ENCODE measurements at places on chromosomes 3 and 15. TPM values are rescaled to one million over a fixed set of nuclear protein-coding genes. Genes with fewer than 3 reads are reported as not detected.

GRCh38 chr3:104510131-104510849 is 856.4 kb upstream of the ALCAM start:
- no peaks in the 10 kb centered on the region for H3K4me1 ChIP-seq
- H3K27me3 ChIP-seq = no peaks in the 10 kb centered on the region
- no peak overlapping the region for H3K4me3 ChIP-seq
- no peaks in the 10 kb centered on the region for H3K36me3 ChIP-seq

GRCh38 chr3:138451595-138452162 is 17.3 kb downstream of the ESYT3 start:
- no peaks in the 10 kb centered on the region for H3K36me3 ChIP-seq
- no peaks in the 10 kb centered on the region for H3K4me1 ChIP-seq
- H3K27ac ChIP-seq = no peak overlapping the region
- no peak for DNase-seq
- H3K27me3 ChIP-seq = peaks cover 8% of the 10 kb centered on the region

- no peaks in the 10 kb centered on the region for H3K36me3 ChIP-seq
- DNase-seq = no peak
- H3K27me3 ChIP-seq = no peaks in the 10 kb centered on the region
- no peaks in the 10 kb centered on the region for H3K4me1 ChIP-seq
- H3K4me3 ChIP-seq = no peak overlapping the region
- no peak overlapping the region for H3K27ac ChIP-seq
These were observed 72.4 kb upstream of the FGF12 start for GRCh38 chr3:192799721-192800120.

GRCh38 chr3:195904368-195904767 is 4.0 kb downstream of the TNK2 start:
- H3K4me3 ChIP-seq = no peak overlapping the region
- no peak overlapping the region for H3K27ac ChIP-seq
- peaks cover 11% of the 10 kb centered on the region for H3K4me1 ChIP-seq

ATP13A5 gene
- not detected for polyA plus RNA-seq

DNA sequence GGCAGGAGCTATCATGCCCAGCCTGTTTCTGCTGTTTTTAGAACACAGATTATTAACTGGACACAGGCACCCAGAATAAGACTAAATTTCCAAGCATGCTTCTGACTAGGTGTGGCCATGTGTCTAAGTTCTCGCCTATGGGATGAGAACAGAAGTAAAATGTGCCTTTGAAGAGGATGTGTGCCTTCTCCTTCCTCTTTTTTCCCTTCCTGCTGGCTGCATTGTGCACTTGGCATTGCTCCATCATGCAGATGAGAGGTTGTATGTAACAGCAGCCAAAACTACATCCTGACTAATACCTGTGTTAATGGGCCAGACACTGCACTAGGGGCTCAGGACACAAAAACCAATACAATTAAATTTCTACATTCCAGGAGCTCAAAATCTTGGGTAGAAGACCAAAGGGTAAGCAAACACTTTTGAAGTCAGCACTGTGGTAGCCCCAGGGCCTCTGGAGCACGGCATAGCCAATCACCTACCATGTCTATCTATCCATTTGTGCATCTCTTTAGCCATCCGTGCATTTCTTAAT is 40.9 kb upstream of the RNU6-1 start:
- peaks cover 3% of the 10 kb centered on the region for H3K4me1 ChIP-seq
- no peak overlapping the region for H3K27ac ChIP-seq
- no peaks in the 10 kb centered on the region for H3K36me3 ChIP-seq
- H3K27me3 ChIP-seq = peaks cover 2% of the 10 kb centered on the region

GRCh38 chr3:175851541-175851940 is 992.4 kb downstream of the NAALADL2 start:
- no peak overlapping the region for H3K4me3 ChIP-seq
- no peak overlapping the region for H3K27ac ChIP-seq
- no peaks in the 10 kb centered on the region for H3K36me3 ChIP-seq
- no peaks in the 10 kb centered on the region for H3K4me1 ChIP-seq

- H3K27me3 ChIP-seq = no peaks in the 10 kb centered on the region
- no peak for DNase-seq
- no peak overlapping the region for H3K27ac ChIP-seq
- peaks cover 4% of the 10 kb centered on the region for H3K4me1 ChIP-seq
These were observed 48.5 kb downstream of the HACD2 start for GRCh38 chr3:123536153-123536895.

GRCh38 chr3:159852266-159852665 is 136.4 kb upstream of the IL12A start:
- peak; percentile 83 for DNase-seq
- H3K4me3 ChIP-seq = no peak overlapping the region
- peaks cover 37% of the 10 kb centered on the region for H3K4me1 ChIP-seq
- H3K27me3 ChIP-seq = no peaks in the 10 kb centered on the region
- H3K36me3 ChIP-seq = no peaks in the 10 kb centered on the region
- peak overlapping the region; percentile 84 for H3K27ac ChIP-seq

GRCh38 chr15:95365511-95366107 is 964.9 kb upstream of the NR2F2 start:
- no peaks in the 10 kb centered on the region for H3K27me3 ChIP-seq
- peak; percentile 86 for DNase-seq
- no peaks in the 10 kb centered on the region for H3K36me3 ChIP-seq
- H3K27ac ChIP-seq = no peak overlapping the region

GRCh38 chr3:42605546-42606173 is 5.2 kb downstream of the NKTR start:
- H3K27me3 ChIP-seq = no peaks in the 10 kb centered on the region
- no peak overlapping the region for H3K27ac ChIP-seq
- H3K36me3 ChIP-seq = no peaks in the 10 kb centered on the region
- H3K4me3 ChIP-seq = no peak overlapping the region
- peak; percentile 25 for DNase-seq

DNA sequence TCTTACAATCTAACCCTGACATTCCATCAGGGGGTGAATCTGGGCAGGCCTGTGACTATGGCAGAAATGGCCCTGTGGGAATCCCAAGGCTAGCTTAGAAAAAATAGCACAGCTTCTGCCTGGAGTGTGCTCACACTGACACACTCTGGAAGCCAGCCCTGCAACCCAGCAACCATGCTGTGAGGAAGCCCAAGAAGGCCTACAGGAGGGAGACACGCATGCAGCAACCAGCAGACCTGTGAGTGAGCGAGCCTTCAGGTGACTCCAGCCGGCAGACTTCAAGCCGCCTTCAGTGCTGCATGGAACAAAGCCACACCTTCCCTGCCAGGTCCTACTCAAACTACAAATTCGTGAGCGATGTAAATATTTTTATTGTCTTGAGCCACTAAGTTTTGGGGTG is 26.1 kb downstream of the RAB6B start:
- H3K36me3 ChIP-seq = no peaks in the 10 kb centered on the region
- H3K4me1 ChIP-seq = no peaks in the 10 kb centered on the region
- no peak overlapping the region for H3K27ac ChIP-seq
- no peak overlapping the region for H3K4me3 ChIP-seq
- H3K27me3 ChIP-seq = peaks cover 2% of the 10 kb centered on the region
- DNase-seq = no peak

DNA sequence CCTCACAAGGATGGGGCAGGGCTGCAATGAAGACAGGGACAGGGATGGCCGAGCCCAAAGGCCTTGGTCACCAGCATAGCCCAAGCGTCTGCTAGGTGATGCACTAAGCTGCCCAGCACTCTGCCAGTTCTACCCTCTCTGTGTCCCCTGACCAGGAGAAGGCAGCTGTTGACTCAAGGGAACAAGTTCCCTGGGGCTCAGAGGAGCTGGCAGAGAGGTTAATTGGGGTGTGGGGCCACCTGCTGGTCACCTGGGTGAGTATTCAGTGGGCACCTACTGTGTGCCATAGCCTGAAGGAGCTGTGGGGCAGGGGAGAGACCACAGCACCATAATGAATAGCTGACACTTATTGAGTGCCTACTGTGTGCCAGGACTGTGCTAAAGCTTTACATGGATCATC is 22.0 kb upstream of the DOCK3 start:
- H3K4me3 ChIP-seq = no peak overlapping the region
- H3K36me3 ChIP-seq = no peaks in the 10 kb centered on the region
- DNase-seq = peak; percentile 17
- no peak overlapping the region for H3K27ac ChIP-seq
- no peaks in the 10 kb centered on the region for H3K27me3 ChIP-seq
- H3K4me1 ChIP-seq = no peaks in the 10 kb centered on the region

- peaks cover 13% of the 10 kb centered on the region for H3K4me1 ChIP-seq
- no peaks in the 10 kb centered on the region for H3K36me3 ChIP-seq
- peak overlapping the region; percentile 4 for H3K27ac ChIP-seq
- H3K27me3 ChIP-seq = no peaks in the 10 kb centered on the region
- H3K4me3 ChIP-seq = no peak overlapping the region
These were observed 85.1 kb downstream of the OXNAD1 start for GRCh38 chr3:16349986-16350596.

LOXL1 gene
- polyA plus RNA-seq = 188 TPM

IMPG2 gene
- polyA plus RNA-seq = 0.11 TPM

SLC35G2 gene
- 11.6 TPM for polyA plus RNA-seq

DNA sequence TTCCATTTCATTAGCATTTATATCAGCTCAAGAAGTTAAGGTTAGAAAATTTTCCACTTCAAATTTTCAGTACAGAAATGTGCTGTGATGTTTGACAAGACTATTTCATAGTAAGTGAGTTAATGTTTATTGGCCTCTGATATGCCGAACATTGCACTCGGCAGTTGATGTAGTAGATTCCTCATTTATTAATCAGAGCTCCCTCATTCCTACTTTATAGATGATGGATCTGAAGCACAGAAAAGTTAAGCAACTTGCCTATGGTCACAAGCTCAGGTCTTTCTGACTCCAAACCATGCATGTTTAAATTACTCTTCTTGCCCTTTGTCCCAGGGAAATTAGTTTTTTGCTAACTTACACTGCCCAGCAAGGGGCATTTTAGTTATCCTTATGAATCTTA is 92.0 kb downstream of the ATG7 start:
- peak; percentile 68 for DNase-seq
- no peak overlapping the region for H3K27ac ChIP-seq
- H3K4me1 ChIP-seq = peaks cover 12% of the 10 kb centered on the region
- no peaks in the 10 kb centered on the region for H3K27me3 ChIP-seq
- H3K36me3 ChIP-seq = peaks cover 2% of the 10 kb centered on the region

- peaks cover 2% of the 10 kb centered on the region for H3K36me3 ChIP-seq
- DNase-seq = peak; percentile 96
- no peak overlapping the region for H3K4me3 ChIP-seq
- no peaks in the 10 kb centered on the region for H3K27me3 ChIP-seq
- H3K4me1 ChIP-seq = peaks cover 45% of the 10 kb centered on the region
- H3K27ac ChIP-seq = peak overlapping the region; percentile 96
These were observed 130.3 kb downstream of the GHSR start for GRCh38 chr3:172317984-172318383.

SLC2A2 gene
- polyA plus RNA-seq = not detected

- H3K27me3 ChIP-seq = no peaks in the 10 kb centered on the region
- no peak overlapping the region for H3K27ac ChIP-seq
- H3K4me1 ChIP-seq = peaks cover 2% of the 10 kb centered on the region
- H3K4me3 ChIP-seq = no peak overlapping the region
- H3K36me3 ChIP-seq = no peaks in the 10 kb centered on the region
These were observed 199.6 kb downstream of the FMN1 start for GRCh38 chr15:32994810-32995424.

CHCHD4 gene
- polyA plus RNA-seq = 14.7 TPM

DNA sequence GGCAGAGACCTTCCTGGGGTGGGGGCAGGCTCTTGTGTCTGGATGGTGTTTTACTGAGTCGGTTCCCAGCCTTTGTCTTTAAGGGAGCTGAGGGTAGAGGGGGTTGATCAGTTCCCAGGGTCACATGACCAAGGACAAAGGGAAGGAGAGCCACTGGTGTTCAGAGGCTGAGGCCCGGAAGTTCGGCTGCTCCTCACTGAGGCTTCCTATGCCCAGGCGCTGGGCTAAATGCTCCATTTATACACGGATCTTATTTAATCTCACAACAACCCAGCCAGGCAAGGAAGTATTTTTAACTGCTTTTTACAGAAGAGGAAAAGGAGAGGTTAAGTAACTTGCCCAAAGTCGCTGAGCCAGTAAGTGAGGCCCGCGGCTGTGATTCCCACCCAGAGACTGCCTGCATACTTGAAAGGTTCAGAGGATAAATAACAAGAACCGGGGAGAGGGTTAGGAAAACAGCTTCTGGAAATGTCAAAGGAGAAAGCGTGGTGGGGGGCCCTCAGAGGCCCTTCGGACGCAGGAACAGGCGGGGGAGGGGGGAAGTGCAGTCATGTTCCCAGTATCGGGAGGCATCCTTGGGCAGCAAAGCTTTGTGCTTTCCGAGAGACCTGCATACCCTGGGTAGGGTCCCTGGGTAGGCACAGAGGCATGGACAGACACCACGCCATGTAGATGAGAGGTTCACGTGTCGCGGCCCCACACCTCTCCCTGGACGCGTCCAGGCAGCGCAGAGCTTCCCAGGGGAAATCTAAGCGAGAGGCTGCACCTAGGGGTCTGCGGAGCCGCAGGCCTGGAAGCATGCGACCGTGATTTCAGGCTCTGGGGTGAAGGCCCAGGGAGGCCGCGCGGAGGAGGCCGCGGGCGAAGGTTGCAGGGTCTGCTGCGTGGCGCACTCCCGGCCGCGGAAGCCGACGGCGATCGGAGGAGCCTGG is 21.3 kb downstream of the EPHB3 start:
- peak overlapping the region; percentile 61 for H3K27ac ChIP-seq
- peaks cover 2% of the 10 kb centered on the region for H3K36me3 ChIP-seq
- H3K27me3 ChIP-seq = no peaks in the 10 kb centered on the region
- peak overlapping the region; percentile 41 for H3K4me3 ChIP-seq
- peaks cover 8% of the 10 kb centered on the region for H3K4me1 ChIP-seq

DNA sequence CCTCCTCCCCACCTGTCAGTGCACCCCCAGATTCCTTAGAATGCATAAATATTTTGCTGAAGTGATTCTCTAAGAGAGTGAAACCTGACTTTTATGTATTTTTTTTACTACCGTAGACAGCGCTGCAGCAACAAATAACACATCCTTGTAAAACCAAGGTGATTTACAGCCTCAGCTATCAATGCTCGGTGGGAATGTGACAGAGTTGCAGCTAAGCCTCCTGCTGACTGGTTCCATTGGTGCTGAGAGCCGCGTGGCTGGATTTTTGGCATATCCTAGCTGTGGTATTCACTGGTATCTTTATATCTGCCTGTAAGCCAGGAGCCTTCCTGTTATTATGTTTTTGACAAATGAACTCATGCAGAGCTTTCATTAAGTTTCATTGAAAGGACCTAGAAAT is 11.0 kb downstream of the FGD5 start:
- DNase-seq = no peak
- no peak overlapping the region for H3K4me3 ChIP-seq
- H3K27me3 ChIP-seq = peaks cover 2% of the 10 kb centered on the region
- no peaks in the 10 kb centered on the region for H3K36me3 ChIP-seq
- H3K4me1 ChIP-seq = no peaks in the 10 kb centered on the region

DNA sequence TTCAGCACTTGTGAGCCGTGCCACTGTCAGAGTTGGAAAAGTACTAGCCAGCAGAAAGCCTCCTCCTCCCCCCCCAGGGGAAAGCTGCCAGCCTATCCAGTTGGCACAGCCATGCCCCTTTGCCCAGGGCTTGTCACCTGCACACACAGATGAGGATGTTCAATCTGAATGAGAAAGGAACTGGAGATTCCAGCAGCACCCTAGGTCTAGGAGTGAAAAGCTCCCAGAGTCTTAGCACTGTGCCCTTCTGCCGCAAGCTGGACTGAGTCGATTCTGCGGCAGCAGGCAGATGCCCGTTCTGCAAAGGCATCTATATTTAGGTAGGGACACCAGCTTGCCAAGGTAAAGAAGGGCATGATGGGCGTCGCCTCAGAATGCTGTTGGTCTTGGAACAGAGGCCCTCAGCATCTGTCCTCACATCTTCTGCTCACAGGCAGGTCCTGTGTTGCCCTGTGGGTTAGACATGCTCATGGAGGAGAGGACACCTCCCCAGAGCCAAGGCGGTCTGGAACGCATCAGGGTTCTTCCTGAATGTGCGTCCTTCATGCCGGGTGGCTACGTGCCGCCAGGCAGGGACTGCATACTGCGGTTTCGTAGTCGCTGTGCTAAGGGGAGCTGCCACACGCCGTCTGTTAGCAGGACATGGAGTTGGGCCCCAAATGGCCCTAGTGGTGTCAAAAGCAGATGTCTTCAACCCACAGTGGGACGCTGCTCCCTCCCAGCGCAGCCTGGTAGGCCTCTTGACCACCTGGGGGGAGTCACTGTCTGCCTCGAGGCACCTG is 109.5 kb downstream of the VGLL4 start:
- no peaks in the 10 kb centered on the region for H3K27me3 ChIP-seq
- H3K27ac ChIP-seq = no peak overlapping the region
- no peak overlapping the region for H3K4me3 ChIP-seq

SUCNR1 gene
- 0.07 TPM for polyA plus RNA-seq
